OCI-M1 (cell line): ENCODE measurements at places on chromosomes 2 and 18.

DNA sequence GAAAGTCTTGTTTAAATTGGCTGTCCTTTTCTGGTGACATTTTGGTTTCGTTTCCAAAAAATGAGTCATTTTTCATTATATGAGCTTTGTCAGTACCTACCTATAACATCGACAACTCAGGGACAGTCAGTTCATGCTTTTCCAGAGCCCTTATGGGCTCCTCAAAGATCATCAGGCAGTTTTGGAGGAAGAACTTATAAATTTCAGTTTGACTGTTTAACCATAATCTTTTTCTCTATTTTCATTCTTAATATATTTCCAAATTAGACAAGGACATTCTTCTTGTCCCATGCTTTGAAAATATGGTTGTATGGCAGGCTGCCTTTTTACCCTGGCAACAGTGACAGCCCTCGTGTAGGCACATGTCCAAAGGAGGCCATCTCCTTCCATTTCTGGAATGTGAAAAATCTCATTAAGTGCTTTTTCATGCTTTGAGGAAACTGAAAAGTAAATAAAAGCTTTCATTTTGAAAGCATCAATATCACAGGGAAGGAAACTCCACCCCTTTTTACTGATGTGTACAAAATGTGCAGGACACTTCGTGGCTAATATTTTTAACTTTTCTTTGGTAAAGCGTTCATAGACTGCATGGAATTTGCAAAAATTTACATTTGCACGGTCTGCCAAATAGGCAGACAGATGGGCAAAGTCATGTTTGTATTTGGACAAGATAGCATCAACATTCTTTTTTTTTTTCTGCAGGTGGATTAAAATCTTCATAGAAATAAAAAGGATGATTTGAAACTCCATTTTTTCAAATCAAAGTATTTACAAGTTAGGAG is 7.2 kb upstream of the PROC start:
- DNase-seq: peak; percentile 27

DNA sequence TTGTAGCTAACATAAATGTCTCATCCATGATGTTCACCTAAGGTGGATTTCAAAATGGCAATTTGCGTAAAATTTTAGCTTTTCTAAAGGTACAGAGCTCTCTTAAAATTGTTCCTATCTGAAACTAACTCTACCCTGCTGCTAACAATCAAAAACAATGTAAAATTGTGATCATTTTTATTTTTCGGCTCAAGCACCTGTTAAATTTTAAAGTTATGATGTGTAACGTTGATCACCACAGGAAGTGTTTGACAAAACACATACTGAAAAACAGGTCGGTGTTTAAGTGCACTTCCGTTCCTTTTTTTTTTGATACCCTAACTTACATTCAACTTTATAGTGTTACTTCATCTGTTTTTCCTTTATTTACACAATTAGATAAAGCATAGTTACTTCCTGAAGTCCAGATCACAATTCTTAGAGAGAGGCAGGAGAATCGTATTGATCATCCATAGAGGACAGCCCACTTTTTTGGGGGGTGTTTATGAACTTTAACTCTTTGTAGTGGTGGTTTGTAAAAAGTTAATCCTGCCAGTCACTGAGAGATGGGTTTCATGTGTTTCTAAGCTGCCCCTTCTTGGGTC is 6.0 kb upstream of the NCK2 start:
- DNase-seq: no peak

- DNase-seq: no peak
Measured at GRCh38 chr18:4130734-4131719, 324.1 kb downstream of the DLGAP1 start.

GRCh38 chr18:43916984-43917383 is 639.7 kb upstream of the SYT4 start:
- DNase-seq: peak; percentile 18

GRCh38 chr2:239181074-239181902 is 219.5 kb downstream of the HDAC4 start:
- DNase-seq: no peak

- no peak for DNase-seq
Measured at GRCh38 chr2:234286118-234286598, 210.7 kb downstream of the ARL4C start.

DNA sequence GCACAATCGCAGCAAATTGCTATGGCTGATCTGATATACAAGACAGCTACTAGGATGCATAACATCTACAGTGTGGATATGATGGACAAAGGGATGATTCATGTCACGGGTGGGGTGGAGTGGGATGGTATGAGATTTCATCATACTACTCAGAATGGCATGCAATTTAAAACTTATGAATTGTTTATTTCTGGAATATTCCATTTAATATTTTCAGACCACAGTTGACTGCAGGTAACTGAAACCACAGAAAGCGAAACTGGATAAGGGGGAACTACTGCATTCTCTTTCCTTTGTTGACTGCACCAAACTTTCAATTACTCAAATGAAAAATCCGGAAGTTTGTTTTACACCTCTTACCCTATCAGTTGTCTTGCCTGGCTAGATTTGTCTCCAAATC is 94.4 kb upstream of the NEUROD1 start:
- no peak for DNase-seq

GRCh38 chr18:39318008-39318407 is 1752.4 kb upstream of the CELF4 start:
- no peak for DNase-seq

DNA sequence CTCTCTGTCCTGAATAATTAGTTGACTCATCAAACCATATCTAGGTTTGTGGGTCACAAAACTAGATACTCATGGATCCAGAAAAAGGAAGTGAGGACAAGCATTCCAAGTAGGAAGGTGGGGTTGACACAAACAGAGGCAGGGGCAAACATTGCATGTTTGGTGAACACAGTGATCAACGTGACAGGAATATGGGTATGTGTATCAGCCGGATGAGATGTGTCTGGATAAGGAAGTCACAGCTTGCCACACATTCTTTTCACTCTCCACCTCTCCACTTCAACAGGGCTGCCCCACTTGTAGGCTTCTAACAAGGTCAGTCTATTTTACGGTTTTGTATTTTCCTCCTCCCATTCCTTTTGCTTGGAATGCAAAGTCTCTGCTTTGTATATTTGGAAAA is 319.0 kb downstream of the CYRIA start:
- DNase-seq: no peak

DNA sequence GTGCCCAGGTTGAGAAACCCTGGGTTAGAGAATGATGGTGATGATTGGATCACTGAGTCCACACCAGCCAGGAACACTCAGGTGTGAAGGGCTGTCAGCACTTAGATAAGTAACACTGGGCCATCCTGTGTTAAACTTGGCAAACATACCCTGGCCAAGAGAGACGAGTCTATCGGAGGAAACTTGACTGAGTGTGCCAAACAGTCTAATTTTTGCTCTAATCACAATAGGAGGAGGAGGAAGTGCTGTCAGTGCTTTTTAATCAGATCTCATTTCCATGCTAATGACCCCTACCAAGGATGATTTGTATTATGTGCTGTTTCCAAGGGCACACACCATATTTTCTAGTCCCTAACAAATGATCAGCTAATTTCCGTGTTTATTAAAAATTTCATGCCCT is 63.8 kb upstream of the SEC11C start:
- no peak for DNase-seq

DNA sequence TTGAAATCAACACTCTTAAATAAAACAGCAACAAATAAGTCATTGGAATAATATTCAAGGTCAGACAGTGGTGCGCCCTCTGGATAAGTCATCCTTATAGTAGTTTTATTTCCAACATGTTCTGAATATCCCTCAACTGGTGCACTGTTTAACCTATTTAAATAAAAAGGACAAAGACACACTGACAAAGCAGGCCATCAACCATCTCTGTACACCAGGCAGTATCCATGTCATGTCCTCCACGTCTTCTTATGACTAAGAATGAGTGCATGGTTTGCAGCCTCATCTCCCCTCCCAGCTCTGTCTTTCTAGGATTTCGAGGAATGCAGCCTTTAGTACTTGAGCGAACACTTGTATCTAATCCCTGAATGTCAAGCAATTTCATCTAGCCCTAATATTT is 42.4 kb downstream of the ST3GAL5 start:
- no peak for DNase-seq

DNA sequence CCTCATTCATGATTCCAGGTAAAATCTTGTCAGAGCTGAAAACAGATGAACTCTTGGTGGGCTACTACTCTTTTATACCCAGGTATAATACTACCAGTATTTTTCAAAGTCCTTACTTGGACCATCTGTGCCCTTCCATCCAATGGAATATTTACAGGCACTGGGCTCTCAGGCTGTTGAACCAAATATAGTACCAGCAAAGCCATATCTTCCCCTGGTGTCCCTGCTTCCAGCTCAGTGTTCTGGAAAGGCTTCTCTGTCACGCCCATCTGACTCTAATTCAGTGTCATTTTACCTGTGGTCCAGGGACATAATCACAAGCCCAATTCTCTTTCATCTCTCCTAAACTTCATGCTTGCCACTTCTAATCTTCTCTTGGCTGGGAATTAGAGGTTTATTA is 119.2 kb upstream of the STK17B start:
- DNase-seq: no peak

DNA sequence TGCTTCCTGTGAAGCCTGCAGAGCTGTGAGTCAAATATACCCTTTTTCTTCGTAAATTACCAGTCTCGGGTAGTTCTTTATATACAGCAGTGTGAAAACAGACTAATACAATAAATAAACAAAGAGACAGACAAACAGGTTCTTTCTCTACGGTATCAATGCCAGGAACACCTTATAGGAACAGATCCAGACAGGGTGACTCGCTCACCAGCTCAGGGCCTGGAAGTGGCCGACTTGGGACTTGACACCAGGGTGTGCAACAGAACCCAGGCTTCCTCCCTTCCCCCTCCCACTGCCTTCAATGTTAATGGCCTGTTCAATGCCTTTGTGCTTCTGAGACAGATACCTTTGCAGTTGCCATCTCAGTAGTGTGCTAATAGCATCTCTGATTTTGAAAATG is 309.5 kb downstream of the ALK start:
- no peak for DNase-seq

DNA sequence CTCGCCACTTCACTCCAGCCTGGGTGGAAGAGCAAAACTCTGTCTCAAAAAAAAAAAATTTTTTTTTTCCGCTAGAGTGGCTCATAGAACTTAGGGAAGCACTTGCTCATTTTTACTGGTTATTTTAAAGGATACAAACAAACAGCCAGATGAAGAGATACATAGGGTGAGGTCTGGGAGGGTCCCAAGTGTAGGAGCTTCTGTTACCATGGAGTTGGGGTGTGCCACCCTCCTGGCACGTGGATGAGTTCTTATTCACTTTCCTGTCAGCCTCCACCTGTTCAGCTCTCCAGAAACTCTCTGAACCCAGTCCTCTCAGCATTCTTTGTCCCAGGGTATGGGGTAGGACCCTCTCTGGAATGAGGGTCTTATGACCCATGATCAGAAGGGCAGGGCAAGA is 4.9 kb upstream of the MAT2A start:
- no peak for DNase-seq

- DNase-seq: no peak
Measured at GRCh38 chr2:10983711-10984110, 72.0 kb downstream of the KCNF1 start.

DNA sequence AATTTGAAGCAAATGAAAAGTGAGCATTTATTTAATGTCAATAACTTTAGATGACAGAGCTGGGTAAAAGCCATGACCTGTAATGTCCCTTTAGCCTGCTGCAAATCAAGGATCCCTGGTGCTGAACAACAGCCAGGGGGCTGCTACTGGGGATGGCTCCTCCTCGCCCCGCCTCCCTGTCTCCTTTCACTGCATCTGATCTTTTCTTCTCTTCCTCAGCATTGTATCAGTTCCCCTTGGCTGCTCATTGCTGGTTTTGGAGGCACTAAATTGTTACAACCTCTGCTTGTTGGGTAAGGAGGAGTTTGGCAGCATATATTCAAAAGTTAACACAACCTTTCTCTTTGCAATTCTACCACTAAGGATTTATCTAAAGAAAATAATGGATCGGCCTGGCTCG is 236.3 kb upstream of the ID2 start:
- DNase-seq: no peak

DNA sequence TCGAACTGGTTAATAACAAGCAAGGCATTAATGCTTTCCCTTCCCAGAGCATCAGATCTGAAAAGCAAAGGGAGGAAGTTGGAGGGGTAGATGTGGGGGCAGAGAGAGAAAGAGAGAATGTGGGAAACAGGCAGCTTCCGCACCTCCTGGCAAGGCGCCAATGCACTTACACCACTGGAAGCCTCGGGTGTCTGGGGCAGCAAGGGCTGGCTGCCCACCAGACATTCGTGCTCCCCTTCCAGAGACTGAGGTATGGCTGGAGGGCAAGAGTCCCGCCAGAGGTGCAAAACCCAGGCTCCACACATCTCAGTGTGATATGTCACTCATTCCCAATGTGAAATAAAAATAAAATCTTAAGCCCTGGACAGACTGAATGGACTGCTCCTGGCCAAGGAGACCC is 46.4 kb downstream of the TEX51 start:
- no peak for DNase-seq

- no peak for DNase-seq
Measured at GRCh38 chr2:31109633-31110192, 28.5 kb downstream of the GALNT14 start.

GRCh38 chr18:50880119-50880465 is 1.2 kb downstream of the ME2 start:
- DNase-seq: no peak

DNA sequence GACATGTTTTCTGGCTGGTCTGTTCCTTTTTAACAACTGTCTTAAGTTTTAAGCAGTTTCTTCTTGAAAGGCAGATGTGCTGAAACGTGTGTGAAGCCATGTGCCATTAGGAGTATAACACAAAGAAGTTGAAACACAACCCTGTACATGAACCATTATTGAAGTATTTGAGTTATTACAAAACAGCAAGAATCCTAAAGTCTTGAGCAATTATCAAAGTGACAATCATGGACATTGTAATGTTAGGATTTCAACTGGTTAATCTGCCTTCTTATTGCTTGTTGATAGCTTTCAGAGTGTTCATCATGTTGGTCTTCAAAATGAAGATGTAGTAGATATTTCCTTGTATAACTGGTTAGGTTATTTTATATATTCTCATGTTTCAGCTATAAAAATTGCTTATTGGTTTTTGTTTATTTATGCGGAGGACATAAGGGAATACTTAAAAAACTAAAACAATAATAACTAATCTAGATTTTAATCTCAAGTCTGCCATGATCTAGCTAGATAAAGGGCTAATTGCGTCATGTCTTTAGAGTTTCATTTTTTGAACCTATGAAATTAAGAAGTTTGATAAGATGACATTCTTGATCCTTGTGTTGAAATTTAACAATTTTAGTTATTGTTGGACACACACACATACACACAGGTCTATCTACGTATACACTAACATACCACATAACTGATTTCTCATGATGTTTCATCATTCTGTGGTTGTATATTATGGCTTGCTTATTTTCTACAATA is 21.1 kb downstream of the PPP1R1C start:
- no peak for DNase-seq

GRCh38 chr2:205660521-205661124 is 21.7 kb upstream of the NRP2 start:
- DNase-seq: no peak

- peak; percentile 94 for DNase-seq
Measured at GRCh38 chr2:74181739-74182138, 3.1 kb upstream of the MOB1A start.

DNA sequence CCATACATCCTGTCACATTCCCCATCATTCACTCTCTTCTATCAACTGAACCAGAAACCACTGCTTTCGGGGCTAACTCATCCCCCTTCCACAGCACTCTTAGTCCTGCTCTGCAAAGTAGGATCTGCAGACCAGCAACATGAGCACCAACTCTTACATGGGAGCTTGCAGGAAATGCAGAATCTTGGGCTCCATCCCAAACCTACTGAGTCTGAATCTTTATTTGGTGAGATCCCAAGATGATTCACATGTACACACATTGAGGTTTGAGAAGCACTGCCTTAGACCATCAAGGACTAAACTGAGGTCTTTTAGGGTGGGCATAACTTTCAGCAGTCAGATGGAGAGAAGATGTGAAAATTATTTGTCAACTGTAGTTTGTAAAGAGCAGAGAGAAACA is 235.6 kb upstream of the EPHA4 start:
- DNase-seq: no peak
